ENCODE measurements at places on chromosomes 3 and 15.

DNA sequence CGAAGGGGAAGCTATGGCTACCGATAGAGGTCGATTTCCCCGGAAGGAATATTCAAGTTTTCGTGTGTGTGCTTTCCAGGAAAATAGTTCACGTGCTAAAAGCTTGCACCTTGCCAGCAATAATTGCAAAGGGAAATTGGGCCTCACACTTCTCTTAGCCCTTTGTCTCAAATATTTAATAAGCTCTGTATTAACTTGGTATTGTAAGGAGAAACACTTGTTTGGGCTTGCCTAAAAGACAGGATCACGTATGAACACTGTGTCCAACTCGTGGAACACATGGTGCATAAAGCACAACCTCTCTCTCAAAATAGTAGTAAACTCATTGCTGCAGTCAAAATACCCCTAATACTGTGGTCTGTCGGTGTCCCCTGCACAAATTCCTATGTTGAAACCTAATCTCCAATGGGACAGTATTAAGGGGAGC lies 352 bp upstream of the TMF1 start:
- no peak for DNase-seq

DNA sequence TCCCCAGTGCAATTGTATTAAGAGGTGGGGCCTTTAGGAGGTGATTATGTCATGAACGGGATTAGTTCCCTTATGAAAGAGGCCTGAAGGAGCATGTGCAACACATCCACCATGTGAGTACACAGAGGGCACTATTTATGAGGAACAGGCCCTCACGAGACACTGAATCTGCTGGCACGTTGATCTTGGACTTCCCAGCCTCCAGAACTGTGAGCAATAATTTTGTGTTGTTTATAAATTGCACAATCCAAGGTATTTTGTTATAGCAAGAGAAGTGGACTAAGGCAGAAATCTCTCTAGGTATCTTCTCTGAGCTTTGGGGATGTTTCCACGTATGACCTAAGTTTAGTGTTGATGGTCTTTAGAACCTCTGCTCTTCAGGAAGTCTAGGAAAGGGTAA lies 149.3 kb upstream of the CBLB start:
- DNase-seq: no peak

- DNase-seq: no peak
Observed at GRCh38 chr3:128598884-128599664, 51.5 kb downstream of the RPN1 start.

DNA sequence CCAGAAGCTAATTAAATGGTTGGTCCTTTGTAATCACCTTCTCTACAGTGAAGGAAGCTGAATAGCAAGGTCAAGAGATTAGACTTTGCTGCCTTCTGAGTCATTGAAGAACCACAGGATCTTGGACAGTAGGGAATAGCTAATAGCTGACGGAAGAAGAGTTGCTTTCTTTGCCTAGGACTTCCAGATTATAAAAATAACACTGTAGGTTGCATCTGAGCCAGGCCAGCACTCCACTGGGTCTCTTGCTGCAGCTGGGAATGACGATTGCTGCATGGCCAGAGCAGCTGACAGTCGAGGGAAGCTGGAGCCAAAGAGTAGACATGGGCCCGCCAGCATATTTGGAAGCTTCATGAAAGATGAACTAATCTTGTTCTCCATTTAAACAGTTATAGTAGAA lies 81.5 kb upstream of the KCNMB2 start:
- peak; percentile 58 for DNase-seq

DNA sequence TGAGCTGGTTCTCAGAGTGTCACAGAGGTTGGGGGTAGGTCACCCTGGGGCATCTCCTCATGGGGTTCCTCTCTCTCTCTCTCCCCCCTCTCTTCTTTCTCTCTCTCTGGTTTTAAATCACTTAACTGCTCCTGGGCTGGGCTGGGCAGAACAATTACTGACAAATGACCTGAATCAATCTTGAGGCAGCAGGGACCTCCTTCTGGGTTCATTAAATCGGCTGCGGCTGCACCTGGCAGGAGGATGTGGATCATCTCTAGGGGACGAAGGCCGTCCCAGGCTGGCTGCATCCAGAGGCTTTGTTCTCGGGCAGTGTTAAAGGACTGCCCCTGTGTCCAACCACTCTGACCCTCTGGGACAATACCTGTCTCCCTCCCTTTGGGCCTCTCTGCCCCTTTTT lies 143.1 kb downstream of the TLE3 start:
- no peak for DNase-seq

DNA sequence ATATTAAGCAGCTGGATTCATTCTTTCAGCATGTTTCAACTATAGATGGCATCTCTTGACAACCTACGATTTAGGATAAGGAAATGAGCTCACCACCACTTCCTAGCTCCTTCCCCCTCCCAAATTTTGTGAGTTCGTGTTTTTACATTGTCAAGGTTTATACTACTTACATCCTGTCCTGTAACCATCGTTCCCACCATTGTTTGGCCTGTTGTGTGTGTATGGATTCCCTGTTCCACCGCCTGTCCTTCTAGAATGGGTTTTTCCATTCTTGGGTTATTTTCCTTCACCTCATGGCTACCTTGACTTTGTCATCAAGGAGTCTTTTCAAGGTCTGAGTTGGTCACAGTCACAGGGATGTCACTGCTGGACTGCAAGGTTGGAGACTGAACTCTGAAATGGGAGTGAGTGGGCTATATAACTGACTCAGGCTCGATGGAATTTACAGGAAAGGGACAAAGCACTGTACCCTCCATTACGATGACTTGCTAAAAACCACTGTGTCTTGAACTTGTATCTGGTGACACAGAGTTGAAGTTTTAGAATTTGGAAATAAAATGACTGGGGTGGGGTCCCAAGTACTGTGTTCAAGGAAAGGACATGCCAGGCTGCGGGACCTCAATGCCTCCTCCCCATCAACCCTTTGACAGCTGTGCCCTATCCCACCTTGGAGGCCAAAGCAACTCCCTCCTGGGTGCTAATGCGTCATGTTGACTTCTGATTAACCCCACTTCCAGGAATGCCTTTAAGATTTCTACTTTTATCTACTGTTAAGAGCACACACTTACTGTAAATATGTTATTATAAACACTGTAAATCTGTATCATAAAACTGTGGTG lies 66.8 kb upstream of the BLM start:
- DNase-seq: no peak

DNA sequence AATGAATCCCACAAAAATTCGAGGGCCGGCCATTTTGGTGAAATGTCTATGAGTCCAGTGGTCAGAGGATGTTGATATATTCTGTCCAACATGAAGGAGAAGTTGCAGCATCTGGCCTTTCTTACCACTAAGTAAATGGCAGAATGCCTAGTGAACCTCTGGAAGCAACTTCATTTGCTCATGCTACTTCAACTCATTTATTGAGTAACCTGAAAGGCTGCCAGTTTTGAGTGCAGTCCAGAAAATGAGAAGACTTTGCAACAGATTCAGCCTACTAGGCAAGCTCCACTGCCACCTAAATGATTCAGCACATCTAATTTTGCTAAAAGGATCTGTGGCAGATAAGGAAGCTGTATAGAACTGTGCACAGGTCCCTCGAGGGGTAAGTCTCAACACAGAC lies 265.0 kb downstream of the OPA1 start:
- DNase-seq: peak; percentile 64

GRCh38 chr3:182235504-182235903 lies 523.8 kb downstream of the SOX2 start:
- DNase-seq: no peak

GRCh38 chr3:37968813-37969595 lies 21.6 kb upstream of the VILL start:
- DNase-seq: no peak

DNA sequence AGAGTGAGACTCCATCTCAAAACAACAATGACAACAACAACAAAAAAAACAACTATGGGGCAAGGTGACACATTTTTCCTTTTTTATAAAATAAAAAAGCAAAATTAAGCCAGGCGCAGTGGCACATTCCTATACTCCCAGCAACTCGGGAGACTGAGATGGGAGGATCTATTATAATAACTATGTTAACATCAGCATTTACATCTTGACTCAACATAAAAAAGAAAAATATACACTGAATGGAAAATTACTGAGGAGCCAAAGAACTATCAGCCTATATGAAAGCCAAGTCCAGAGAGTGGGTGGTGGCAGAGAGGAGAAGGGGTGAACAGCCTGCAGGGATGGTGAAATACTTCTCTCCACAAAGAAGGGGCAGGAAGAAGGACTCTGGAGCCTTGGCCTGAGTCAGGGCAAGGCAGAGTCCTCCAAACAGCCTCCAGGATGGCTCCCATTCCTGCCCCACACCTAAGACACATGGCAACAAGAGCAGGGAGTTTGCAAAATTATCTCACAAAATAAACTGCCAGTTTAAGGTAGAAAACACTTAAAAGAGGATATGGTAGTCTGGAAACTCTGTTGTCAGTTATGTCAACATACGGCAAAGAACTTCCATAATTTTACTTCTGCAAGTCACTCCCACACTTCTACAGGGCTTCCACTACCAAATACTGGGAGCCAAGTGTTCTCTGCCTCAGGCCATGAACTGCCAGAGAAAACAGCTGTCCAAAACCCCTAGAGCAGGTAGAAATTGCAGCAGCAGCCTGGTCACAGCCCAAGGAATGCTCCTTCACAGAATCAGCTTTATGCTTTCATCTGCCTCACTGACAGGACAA lies 25.9 kb downstream of the HSPBAP1 start:
- no peak for DNase-seq

GRCh38 chr15:48358229-48359152 lies 27.3 kb downstream of the DUT start:
- peak; percentile 36 for DNase-seq

- no peak for DNase-seq
Observed at GRCh38 chr3:43816372-43816771, 125.6 kb downstream of the ABHD5 start.

DNA sequence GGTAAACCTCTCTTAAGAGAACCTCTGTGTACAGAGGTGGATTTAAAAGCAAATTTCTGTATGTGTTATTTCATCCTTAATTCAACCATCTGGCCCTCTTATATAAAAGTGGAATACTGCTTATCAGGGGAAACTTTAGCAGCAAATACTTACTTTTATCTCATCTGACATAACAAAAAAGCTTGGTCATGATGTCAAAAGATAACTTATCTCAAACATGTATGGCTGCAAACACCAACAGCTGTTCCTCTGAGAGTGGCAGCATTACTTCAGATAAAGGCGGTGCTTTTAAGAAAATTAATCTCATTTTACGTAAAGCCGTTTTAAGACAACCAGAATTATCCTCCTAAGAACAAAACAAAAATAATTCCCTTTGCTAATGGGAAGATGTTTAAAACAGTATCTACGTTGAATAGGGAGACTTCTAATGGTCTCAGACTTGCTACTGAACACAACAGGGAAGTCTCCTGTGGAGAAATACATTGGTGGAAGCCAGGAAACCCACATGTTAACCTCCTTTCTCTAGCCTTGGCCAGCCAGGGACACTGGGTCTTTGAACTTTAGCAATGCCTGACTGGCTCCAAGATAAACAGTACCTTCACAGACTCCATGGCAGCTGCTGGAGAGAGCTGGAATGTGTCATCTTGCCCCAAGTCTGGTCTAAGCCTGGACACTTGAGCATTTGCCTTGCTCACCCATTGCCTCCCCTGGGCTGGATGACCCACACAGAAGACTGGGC lies 18.1 kb downstream of the ARRDC4 start:
- DNase-seq: no peak

- DNase-seq: no peak
Observed at GRCh38 chr15:49471733-49472132, 48.7 kb downstream of the FGF7 start.

DNA sequence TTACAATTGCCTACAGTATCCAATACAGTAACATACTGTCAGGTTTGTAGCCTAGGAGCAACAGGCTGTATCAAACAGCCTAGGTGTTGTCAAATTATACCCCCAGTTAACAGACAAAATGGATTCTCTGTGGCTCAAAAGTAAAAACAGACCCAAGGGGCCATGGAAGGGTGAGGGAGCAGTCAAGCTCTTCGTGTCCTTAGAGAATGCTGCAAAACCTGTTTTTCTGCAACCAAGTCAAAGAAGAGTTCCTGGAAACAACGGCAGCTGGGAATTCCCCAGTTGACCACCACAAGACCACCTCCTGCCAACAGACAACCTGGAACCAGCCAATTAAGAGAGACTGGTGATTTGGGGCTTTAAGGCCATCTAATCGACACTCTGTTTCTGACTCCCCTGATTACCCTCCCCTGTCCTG lies 11.1 kb upstream of the THUMPD3 start:
- DNase-seq: no peak

Measured in GM03348 (cell line).